Cortex of kidney (tissue), 1 donor: ENCODE measurements at places on chromosomes 2 and 18.

DNA sequence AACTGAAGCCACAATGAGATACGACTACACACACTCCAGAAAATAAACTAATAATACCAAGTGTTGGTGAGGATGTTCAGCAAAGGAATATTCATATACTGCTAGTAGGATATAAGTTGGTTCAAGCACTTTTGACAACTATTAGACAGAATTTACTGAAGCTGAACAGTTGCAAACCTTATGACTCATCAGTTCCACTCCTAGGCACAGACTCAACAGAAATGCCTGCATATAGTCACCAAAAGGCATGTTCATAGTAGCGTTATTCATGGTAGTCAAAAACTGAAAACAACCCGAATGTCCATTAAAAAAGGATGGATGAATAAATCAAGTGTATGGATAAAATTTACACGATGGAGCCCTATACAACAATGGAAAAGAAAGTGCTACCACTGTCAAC lies 232.0 kb downstream of the ANAPC1 start:
- DNase-seq: no peak

GRCh38 chr18:5868218-5868854 lies 27.0 kb downstream of the TMEM200C start:
- no peak for DNase-seq

- no peak for DNase-seq
Measured at GRCh38 chr18:69196336-69196735, 204.4 kb upstream of the DOK6 start.

DNA sequence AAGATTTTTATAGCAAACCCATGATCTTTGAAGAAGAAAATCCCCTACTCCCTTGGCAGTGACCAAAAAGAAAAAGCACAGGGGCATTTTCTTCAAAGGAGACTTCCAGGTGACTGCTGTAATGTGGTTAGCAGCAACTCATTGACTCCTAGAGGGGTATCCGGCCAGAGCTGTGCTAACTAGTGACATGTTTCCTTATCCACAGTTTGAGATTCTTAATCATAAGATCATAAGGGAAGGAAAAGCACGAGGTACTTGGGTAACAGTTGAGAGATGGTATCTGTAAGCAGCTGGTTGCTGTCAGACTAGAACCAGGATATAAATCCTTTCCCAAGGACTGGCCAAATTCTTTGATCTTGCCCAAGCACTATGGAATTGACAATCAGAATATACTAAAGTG lies 124.7 kb downstream of the MREG start:
- no peak for DNase-seq

DNA sequence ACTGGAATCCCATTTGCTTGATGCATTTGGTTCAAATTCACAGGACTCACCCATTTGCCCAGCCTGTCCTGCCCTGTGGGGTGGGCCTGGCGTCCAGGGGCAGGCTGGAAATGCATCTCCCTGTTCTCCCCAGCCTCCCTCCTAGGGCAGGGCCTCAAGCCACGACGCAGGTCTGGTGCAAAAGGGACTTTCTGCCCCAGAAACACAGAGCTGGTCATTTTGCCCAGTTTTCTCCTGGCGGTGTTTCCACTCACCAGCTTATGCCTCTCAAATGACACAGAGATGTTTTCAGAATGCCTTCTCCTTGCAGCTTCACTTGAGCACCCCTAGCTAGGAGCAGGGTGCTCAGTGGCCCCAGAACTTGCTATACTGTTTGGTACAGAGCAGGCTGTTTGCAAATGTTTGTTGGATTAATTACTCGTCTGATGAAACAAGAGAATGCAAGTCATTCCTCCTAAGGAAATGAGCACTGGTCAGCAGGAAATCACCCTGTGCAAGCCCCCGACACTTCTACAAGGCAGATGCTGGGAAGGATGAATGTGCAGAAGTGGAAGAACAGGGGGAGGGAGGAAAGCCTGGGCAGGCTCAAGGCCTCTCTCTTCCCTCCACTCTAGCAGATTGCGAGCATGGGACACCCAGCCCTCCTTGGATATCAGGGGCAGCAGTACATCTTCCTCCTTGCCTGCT lies 164.3 kb upstream of the APCDD1 start:
- no peak for DNase-seq

DNA sequence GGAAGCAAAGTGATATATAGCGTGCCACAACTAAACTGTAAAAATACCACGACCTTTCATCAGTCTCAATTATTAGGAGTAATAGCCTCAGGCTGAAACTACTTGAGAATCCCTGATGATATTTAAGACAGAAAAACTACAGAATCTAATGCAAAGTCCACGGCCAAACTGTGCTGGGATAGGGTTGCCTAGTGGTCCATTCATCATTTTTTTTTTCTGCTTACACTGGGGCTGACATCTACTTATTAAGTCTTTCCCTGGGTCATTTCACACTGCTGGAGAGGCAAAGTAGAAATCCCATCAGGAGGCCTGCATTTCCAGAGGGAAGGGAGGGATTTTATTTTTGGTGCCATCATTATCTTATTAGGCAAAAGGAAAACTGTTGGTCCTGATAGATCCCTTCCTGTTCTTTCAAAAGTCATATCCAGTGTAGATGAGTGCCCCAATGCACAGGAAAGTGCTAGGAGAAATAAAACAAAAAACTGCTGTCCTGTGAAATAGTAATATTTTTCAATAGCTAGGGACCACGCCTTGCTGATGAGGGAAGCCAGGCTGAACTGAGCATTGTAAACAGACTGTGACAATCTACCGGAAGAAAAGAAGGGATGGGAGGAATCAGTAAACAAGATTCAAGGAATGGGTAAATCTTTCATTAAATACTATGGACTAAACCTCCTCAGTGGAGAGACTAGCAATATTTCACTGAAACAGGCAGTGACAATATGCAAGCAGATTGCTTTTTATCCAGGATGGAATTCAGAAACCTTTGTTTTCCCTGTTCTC lies 644.3 kb downstream of the IRS1 start:
- DNase-seq: no peak

DNA sequence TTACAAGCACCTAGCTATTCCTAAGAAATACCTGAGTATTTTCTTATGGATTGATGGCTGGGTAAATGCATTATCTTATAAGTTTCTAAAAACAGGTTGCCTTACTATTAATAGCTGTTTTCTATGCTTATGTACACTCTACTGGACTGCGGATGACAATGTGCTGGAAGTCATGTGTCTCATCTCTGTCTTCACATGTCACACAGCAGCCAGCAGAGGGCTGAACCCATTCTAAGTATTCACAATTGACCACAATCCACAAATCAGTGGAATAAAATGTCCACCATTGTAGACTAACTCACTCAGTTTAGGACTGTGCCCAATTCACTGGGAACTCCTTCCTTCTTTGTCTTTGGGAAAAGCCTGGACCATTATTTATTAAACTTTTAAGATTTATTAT lies 371.2 kb downstream of the INSIG2 start:
- DNase-seq: no peak

GRCh38 chr2:173555833-173556232 lies 201.2 kb downstream of the CDCA7 start:
- no peak for DNase-seq

GRCh38 chr2:150812066-150812465 lies 324.6 kb upstream of the RND3 start:
- no peak for DNase-seq

- DNase-seq: no peak
Measured at GRCh38 chr2:150135223-150135883, 352.1 kb downstream of the RND3 start.

DNA sequence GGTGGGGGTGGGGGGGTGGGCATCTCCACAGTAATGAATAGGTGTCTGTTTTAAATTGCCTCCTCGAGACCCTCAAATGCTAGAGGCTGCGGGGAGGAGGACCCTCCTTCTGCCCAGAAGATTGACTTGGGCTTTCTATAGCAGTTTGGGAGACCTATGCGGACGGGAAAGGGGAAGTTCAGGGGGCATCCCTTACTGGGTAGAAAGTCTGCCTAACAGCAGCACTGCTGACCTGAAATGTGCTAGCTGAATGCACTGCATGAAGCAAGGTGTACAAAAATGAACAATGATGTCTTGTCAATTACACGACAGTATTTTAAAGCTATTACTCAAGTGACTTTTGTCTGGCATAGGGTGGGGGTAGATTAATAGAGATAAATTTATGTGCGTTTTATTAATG lies 2.5 kb downstream of the DCC start:
- DNase-seq: no peak

DNA sequence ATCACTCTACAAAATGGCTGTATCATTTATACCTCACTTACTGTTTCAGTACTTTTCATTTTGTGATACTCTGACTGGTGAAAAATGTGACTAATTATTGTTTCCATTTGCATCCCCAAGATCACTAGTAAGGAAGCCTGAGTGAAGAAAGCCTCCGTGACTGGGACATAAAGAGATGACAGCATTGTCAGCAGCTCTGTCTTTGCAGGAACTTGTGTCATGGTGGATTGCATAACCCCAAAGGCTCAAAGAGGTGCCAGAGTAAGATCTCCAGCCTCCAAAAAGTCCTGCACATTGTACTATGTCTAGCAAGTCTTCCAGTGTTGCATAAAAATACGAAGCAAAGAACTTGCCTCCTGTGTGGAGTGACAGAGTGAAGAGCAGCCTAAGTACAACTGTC lies 187.5 kb upstream of the CRIM1 start:
- DNase-seq: no peak

DNA sequence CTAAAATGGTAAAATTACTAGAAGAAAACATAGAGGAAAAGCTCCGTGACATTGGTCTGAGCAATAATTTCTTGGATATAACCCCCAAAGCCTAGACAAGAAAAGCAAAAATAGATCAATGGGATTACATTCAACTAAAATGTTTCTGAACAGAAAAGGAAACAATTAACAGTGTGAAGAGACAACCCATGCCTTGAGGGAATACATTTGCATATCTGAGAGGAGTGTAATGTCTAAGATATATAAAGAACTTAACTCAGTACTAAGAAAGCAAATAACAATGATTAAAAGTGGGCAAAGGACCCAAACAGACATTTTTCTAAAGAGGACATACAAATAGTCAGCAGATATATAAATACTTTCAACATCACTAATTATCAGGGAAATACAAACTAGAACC lies 206.2 kb downstream of the VAPA start:
- no peak for DNase-seq

GRCh38 chr2:158011055-158011771 lies 90.5 kb upstream of the UPP2 start:
- DNase-seq: no peak

DNA sequence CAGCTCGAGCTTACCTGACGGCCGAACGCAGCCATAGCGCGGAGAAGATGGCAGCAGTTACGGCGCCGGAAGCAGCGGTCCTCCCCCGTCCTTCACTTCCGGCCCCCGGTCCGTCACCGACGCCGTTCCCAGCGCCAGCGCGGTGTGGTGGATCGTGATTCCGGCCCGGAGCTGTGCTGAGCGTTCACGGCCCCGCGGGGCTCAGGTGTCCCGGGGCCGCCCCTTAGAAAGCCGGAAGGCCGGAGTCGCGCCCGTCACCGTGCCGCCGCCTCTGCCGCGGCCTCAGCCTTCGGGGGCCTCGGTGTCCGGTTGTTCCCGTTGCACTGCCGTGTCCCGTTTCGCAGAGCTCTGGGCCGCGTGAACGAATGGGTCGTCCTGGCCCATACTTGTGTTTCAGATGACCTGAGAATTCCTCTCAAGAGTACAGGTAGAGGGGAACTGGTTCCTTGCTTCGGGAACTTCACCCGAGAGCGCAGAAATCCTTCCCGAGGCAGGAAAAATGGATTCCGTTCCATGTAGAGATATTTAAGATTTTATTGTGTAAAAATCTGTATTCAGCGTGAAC lies at the start of gene MTERF4:
TSS of gene MTERF4 (minus strand) at position 49 of the 565 bp plus-strand sequence. CDS start at position 35, 14 bp downstream.
- peak; percentile 48 for DNase-seq

DNA sequence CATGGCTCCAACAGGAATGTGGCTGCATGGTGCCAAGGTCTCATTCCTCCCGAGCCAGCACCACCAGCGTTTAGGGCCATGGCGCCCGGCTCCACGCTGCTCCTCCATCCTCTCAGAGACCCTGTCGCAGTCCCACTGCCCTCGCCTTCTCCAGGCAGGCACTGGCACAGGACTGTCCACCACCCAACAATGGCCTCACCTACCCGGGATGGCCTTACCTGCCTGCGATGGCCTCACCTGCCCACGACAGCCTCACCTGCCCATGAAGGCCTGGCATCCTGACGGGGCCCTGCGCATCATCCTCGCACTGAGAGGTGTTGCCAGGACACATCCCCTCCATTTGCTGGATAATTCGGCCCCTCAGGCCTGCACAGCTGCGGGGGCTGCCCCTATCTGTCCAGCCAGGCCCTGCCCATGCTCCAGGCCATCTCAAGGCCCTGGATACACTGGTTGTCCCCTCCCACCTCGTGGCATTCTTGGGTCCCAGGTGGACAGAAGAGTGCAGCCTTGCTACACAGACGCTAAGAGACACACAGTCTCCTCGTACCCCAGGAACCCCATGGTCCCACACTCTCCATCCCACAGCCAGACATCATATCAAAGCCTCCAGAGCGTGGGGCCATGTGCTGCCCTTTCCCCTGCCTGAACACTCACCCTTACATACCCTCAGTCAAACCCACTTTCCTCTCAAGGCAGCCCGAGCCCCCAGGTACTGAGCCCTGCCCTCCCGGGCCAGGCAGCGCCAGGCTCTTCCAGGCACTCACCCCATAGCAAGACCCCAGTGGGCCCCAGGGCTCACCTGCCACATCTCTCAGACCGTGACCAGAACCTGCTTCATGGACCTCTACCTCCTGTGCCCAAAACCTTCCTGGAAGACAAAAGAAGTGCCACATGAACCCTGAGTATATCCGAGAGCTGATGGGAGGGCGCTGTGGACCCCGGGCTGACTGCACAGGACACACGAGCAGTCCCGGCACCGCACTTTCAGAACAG lies 268.6 kb downstream of the EIPR1 start:
- no peak for DNase-seq

DNA sequence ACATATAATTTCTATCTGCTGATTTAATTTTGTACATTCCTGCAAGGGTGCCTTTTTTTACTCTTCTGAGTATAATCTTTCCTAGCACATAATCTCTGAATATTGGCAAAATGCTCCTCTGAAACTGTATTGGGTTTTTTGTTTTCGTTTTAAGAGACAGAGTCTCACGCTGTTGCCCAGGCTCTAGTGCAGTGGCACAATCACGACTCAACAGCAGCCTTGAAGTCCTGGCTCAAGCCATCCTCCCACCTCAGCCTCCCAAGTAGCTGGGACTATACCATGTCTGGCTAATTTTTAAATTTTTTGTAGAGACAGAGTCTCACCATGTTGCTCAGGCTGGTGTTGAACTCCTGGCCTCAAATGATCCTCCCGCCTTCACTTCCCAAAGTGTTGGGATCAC lies 104.9 kb downstream of the SPTBN1 start:
- DNase-seq: no peak

GRCh38 chr18:77267969-77268368 lies 18.3 kb downstream of the GALR1 start:
- DNase-seq: no peak

- no peak for DNase-seq
Measured at GRCh38 chr2:186822323-186822722, 26.6 kb downstream of the ZSWIM2 start.
